ENCODE measurements at places on chromosomes 1 and 21.

DNA sequence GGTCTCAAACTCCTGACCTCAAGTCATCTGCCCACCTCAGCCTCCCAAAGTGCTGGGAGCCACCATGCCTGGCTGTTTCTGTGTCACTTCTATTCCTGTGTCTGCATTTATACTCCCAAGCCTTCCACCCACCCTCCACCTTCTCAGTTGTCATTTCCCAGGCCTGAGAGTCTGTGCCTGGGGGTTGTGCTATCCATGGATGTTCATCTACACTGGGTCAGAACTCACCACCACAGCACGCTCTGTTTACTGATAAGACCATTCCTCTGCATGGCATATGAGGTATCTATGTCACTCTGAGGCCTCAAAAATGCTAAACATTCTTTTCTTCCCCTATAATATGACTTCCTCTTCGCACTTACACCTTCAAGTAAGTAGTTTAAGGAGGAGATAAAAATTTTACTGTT lies 6.1 kb downstream of the NENF start:
- no peak for DNase-seq

DNA sequence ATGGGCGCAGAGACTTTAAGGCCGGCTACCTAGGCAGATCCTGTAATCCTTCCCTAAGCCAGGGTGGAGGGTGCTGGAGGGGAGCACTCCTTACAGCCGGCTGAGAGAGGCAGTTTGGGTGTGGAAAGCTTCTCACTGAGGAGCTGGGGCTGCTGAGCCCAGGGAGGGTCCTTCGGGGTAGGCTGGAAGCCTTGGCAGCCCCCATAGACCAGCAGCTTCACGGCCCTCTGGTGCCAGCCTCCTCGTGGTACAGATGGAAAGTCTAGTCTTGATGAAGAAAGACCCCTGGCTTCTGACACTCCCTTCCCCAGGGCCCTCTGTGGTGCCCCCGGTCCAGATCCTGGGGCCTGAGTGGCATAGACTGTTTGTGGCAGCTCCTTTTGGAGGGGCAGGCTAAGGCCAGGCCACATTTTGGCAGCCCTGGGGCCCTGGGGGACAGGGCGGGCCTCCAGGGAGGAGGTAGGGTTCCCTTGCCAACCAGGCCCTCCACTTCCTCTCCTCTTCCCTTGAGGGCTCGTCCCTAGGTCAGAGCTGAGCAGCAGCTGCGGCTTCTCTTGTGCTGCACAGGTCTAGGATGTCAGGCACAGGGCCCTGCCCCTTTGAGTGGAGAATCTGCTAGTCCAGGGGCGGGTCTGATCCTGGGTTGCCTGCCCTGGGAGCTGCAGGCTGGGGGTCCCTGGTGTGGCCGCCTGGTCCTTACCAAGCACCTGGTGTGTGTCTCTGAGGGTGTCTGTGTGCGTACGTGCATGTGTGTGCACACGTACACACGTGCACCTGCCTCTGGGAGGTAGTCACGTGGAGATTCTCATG lies 4.8 kb downstream of the AMPD2 start:
- DNase-seq: no peak

DNA sequence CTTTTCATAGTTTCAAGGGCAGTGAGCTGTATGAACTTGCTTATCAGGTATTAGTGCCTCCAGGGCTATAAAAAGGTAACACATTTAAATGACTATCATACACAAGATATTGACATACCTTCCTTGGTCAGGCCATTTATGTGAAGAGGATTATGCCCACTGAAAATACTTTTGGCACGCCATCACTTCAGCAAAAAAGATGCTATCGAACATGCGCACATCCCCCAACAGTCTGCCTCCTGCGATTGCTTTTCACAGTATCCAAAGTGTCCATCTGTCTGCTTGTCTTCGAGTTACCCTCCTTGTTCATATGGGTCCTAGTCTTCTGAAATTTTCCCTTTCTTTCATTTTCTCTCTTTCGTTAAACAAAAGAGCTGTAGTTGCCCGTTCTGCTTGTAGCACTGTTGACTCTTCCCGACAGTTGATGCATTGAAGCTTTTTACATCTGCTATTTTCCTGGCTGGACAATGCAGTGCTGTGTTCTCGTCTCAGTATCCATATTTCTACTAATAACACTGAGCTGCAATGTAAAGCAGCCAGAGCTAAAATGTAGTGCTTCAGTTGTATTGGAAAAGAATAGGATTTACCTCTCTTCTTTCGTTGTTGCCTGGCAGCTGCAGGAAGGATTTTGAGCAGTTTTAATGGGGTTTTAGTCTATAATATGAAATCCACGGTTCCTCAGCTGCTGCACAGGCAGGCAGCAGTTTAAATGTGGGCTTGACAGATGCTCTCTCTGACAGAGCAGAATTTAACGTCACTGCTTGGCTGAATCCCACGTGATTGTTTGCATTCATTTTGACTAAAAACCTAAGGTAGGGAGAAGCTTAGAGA lies at the start of gene B3GALT2:
B3GALT2 (minus strand) TSS at position 713 of the 831 bp plus-strand sequence. CDS start 5,051 bp downstream, outside the sequence.
- no peak for DNase-seq

DNA sequence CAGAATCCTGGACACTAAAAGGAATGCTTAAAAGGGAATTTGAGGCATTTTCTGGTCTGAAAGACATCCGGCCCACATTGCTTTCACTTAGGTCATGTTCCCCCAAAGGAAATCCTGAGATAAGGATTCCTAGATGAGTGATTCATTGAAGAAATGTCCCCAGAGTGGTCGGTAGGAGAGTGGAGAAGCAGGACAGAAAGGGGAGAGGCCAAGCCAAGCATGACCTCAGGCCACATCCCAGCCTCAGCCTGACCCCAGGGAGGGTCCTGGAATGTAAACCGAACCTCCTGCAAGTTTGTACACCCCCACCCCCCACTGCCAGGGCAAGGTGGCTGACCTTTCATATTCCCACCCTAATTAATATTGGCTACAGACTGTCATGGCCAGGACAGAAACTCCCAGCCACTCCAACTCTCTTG lies 16.6 kb downstream of the HIVEP3 start:
- DNase-seq: no peak

DNA sequence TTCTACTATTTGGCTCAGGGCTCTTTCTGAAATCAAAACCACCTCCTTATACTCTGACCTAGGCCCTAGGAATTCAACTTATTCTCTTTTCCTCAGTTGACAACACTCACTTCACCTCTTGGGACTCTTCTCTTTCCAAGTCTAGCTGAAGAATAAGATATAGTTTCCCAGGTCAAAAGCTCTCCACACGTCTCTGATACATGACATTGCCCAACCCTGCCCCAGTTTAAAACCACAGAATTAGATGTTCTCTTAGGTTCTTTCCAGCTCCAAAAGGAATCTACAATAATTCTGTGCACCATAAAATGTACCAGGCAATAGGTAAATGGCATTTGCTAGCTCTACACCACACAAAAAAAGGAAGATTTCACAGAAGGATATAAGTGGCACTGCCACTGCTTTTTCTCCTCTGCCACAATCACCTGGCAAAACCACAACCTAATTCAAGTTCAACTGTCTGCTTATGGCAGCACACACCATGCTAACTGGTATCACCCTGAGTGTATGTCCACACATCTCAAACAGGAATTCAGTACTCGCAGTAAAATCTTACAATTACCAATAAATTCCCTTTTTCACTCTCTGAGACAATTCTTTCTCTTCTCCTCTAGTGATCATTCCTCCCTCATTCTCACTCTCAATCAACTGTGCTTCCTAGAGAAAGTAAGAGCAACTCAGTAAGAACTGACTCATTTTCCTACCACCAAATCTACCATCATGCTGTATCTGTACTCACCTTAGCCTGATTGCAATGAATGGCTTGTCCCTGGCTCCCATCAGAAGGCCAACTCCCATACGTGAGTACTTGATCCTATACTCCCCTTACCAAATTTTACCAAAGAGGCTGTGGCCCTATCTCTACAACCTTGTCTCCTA lies 27.3 kb downstream of the ZBTB8OS start:
- no peak for DNase-seq

DNA sequence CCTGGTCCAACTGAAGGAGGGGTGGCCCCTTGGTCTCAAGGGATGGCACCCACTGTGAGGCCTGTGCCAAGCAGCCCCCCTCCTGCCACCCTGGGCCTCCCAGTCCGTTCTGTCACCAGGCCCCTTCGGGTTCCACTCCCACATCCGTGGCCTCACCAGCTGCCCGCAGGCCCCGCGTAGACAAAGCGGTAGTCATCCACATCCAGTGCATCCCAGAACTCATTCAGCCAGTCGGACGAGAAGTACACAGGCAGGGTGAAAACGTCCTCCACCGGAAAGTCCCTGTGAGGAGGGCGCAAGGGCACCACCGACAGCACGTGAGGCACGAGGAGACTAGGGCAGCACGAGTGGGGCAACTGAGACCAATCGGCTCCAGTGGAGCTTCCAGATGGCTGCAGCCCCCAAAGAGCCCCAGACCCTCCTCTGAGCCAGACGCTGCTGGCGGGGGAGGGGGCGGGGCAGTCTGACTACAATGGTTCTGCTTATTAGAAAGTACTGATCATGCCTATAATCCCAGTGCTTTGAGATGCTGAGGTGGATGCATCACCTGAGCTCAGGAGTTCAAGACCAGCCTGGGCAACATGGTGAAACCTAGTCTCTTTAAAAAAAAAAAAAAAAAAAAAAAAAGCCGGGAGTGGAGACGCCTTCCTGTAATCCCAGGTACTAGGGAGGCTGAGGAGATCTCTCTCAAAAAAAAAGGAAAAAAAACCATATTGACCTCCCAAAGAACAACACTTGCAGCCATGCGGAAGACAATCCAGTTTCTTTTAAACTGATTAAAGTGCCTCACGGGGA lies 1.2 kb downstream of the JMJD4 start:
- DNase-seq: no peak

DNA sequence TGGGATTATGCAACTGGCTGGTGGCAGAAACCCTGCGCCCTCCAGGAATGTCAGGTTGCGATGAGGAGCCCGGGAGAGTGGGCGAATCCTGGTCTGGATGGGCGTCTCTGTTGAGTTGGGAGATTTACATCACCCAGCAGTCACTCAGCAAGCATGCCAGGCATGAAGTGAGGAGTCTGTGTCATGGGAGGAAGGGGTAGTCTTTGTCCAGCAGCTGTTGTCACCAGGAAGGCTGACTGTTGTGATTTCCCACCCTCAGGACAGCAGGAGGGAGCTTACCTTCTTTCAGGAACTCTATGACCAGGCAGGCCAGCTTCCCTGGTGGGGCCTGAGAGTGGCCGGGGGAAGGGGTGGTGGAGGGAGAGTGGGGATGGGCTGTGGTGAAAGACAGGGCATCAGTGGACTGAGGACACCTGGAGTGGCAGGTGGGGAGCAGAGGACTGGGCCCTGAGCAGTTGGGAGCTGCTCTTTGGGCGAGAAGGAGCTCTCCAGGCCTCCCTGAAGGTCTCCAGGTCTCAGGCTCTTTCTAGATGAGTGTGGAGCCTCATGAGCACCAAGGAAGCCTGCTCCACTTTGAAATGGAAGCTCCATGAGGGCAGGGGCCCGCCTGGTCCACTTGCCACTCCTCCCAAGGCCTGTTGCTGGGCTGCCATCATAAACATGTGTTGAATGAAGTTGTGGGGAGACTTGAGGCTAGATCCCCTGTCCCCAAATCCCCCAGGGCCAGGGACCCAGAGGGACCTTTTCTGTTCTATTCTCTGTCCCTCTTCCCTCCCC lies 21.3 kb upstream of the PKP1 start:
- no peak for DNase-seq

DNA sequence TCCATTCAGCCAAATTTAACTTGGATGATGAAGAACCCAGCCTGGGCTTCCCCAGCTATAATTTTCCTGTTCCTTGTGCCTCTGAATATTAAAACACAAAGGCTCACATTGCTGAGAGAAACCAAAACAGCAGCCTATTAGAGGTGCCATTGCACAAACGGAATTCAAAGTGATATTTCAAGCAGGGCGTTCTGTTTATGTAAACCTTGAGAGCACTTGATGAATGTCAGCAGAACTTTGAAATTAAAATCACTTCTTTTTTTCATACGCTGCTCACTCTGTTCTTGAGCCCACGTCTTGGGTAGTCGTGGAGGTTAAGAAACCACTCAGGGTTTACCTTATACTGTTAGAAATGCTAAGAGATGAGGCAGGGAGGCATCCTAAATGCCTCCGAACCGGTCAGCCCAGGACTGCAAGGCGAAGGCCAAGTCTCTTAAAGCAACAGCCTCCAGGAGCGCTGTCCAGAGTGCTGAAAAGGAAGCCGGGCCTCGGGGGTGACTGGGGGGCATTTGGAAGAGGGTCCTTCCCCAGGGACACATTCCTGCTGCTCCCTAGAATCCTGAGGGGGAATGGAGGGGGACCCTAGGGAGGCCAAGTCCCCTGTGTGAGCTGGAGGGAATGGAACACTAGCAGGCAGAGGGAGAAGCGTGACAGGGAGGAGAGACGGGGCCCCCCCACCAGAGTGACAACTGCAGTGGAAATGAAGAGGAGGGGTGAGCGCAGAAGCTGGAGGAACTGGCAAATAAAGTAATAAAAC lies 154.8 kb upstream of the VAMP3 start:
- DNase-seq: peak; percentile 10

DNA sequence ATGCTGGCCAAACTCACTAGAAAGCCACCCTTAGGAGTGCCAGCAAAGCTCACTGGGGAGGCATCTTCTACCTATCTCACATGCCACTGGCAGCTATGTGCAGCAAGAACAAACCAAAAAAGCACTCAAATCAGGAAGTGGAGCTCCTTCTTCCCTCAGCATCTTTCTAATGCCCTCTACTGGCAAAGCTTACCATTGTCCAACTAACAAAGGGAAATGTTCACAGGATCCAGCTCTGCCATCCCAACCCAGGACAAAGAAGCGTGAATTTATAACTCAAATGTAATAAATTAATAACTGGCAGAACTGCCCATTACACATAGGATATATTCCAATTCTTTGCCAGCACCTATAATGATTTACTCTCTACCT lies 38.9 kb downstream of the LEPR start:
- no peak for DNase-seq

GRCh38 chr1:215076322-215076721 lies 6.2 kb upstream of the KCNK2 start:
- DNase-seq: no peak

DNA sequence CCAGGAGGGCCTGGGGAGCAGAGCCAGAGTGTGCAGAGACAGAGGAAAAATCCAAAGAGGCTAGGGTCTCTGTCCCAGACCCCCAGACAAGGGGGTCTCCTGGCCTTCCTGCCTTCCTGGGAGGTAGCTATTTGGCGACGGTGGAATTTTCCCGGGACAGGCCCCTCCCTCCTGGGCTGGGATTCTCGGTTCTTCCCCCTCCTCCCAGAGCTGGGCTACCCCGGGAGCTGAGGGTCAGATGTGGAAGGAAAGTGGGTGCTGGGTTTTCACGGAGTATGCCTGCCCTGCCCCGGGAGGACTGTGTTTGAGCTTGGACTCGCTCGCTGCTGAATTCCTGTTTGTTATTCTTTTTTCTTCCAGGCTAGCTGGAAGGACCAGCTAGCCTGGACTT lies 759 bp downstream of the AMPD2 start:
- DNase-seq: no peak

DNA sequence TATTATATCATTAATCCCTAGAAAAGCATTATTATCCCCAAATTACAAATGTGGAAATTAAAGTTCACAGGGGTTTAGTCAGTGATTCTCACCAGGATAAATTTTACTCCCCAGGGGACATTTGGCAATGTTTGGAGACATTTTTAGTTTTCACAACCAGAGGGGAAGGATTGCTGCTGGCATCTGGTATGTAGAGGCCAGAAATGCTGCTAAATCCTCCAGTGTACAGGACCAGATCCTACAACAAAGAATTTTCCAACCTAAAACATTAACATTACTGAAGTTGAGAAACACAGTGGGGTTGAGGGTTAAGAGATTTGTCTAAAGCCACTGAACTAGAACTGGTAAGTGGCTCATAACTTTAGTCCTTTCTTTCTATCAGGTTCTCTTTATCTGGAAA lies 162.0 kb upstream of the SYT6 start:
- DNase-seq: no peak
